ENCODE measurements at places on chromosomes 16 and 17.

DNA sequence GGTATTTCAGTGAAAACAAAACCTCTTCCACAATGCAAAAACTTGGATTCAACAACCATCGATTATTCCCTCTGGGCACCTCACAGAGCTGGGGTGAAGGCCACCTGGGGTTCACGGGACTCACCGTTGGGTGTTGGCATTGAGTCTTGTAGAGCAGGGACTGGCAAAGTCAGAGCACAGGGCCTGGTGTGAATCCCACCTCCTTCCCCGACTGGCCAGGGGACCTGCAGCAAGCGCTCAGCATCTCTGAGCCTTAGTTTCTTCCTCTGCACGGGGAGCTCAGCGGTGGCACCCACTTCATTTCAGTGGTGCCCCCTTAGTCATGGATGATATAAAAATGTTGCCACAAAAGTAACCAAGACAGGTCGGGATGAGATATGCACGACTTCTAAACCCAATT lies 100.4 kb downstream of the METRNL start:
- no peak for DNase-seq

DNA sequence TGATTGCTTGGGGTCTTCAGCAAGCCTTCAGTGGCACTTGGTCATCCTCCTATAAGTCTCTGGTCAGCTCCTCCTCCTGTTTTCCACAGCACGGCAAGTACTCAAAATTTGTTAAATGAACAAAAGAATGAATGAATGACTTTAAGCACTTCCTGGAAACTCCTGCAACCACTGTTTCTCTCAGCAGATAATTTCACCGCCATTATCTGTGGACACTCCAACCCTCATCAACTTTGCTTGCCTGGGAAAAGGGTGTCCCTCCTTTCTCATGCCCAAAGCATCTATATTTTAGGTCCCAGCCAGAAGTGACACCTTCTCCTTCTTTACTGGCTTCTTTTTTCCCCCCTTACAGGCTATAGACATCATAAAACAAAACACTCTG lies 4.4 kb downstream of the PROCA1 start:
- DNase-seq = no peak

DNA sequence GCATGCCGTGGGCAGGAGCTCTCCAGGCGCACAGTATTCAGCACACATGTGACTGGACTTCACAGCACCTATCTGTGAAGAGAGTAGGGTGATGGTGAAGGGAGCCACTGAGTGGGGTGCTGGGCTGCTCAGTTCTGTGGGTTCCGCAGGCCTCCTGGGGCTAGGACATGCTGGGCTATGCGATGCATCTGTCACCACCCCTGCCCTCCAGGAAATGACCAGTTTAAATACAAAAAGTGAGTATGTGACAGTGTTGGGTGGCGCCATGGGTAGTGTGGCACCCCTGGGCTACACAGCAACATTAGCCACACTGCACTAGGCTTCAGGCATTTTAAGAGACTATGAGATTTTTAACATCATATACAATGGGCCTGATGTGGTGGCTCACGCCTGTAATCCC lies 28.6 kb downstream of the MYLK3 start:
- DNase-seq = no peak

GRCh38 chr16:3536851-3537250 lies 36.0 kb downstream of the CLUAP1 start:
- no peak for DNase-seq

DNA sequence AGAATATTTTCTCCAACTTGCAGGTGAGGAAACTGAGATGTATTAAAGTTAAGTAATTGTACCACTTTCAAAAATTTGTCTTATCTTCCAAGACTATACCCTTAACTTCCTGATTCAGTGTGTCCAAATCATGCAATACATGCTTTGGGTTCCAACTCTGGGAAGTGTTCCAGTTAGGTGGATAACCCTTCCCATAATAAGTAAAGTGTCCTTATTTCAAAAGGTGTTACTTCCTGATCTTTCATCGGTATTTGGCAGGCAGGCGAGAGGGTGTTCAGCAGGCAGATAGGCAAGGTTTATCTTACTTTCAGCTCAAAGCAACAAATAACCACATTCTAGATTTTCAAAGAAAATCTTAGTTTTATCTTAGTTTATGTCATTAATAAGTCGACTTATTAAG lies 46.3 kb upstream of the ARHGAP44 start:
- DNase-seq = no peak

DNA sequence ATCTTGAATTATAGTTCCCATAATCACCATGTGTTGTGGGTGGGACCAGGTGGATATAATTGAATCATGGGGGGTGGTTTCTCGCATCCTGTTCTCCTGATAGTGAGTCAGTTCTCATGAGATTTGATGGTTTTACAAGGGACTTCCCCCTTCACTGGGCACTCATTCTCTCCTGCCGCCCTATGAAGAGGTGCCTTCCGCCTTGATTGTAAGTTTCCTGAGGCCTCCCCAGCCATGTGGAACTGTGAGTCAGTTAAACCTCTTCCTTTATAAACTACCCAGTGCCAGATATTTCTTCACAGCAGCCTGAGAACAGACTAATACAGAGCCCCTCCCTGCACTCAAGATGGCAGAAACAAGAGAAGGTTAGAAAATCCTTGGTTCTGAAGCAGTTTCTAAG lies 26.4 kb downstream of the LDAF1 start:
- no peak for DNase-seq

- no peak for DNase-seq
These were observed 4.4 kb upstream of the CALB2 start for GRCh38 chr16:71354156-71354555.

DNA sequence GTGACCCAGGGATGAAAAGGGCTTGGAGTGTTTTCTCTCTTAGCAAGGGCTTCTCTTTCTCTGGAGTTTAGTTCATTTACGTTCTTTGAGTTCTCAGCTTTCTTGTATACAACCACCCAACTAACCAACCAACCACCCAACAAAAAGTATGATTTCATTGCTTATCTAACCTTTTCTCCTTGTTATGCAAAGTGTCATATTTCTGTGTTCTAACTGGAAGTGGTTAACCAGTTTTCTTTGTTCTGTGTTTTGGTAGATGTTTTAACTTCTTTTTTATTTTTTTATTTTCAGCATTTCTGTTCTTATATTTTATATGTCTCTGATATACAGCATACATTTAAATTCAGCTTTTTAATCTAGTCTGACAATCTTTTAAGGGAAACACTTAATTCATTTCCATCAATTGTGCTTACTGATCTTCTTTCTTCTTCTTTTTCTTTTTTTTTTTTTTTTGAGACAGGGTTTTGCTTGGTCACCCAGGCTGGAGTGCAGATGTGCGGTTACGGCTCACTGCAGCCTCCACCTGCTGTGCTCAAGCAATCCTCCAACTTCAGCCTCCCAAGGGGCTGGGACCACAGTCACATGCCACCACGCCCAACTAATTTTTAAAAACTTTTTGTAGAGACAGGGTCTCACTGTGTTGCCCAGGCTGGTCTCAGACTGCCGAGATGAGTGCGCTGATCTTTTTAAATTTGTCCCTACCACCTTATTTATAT lies 29.6 kb downstream of the NLK start:
- DNase-seq = no peak

GRCh38 chr16:81401035-81401950 lies 43.3 kb upstream of the CMIP start:
- no peak for DNase-seq

- no peak for DNase-seq
These were observed 3.5 kb downstream of the CTRL start for GRCh38 chr16:67928147-67928546.

GRCh38 chr16:86584071-86584685 lies 5.8 kb downstream of the FOXL1 start:
- DNase-seq = no peak

DNA sequence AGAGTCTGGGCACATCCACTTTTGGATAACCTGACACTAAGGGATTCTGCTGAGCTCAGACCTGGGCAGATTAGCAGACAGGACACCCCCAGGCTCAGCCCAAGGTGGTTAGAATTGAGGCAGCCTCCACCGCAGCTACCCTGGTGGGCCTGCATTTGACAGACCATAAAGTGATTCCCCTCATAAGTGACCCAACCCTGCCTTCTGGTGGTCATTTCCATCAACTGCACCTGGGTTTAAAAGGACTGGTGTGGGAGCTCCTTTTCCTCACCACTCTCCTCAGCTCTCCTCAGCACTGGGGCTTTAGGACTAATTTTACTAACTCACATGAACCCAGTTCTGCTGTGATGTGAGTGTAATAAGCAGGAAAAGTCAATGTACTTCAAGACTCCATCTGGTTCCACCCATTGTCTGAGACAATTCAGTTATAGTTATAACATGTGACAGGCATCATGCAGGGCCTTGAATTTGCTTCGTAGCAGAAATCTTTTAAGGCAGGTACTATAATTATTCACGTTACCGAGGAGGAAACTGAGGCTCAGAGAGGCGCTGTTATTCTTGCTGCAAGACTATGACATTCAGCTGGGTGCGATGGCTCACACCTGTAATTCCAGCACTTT lies 42.5 kb downstream of the MYH3 start:
- no peak for DNase-seq

DNA sequence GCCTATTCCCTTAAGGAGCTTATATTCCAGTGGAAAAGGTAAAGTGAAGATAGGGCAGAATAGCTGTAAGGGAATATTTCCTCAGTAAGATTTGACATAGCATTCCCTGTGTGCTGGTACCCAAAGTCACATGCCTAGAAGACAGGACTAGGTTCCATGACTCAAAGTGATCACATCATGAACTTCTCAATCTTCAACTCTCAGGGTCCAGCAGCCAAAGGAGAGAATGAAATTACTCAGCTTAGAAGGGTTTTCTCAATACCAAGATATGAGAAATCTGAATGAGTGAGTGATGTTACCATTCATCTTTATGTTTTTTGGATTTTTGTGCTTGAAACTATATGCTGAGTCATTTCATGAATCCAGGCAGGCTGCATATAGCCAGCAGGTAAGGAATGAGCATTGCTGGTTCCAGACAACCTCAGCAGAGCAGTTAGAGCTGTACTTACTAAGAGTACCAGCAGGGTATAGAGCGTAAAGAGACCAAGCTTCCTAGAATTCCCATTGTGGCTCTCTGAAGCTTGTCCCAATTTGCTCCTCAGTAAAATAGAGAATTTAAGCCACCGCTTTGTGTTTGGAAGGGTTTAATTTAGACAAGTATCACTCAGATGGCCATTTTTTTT lies 91.1 kb downstream of the ANKFN1 start:
- no peak for DNase-seq

DNA sequence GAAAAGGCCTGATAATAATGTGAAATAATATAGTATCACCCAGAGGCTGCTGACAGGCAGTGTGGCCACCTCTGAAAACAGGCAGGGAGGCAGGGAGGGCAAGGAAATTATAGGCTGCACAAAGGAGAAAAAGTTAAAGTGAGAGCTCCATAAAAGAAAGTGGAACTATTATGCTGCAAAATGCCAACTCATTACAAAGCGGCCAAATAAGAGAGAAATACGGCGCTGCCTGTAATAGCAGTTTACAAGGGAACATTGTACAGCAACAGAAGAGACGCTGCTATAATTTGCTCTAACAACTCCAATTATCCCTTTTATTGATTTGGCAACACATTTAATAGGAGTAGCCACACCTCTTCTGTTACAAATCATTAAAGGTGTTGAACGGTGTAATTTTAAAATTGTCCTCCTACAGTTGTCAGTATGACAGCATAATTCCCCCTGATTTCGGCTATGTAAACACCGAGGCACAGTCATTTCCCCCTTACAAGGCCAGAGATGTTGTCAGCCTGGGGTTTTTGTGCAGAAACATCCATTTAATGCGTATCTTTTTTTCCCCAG lies 120.3 kb downstream of the MRM1 start:
- no peak for DNase-seq

DNA sequence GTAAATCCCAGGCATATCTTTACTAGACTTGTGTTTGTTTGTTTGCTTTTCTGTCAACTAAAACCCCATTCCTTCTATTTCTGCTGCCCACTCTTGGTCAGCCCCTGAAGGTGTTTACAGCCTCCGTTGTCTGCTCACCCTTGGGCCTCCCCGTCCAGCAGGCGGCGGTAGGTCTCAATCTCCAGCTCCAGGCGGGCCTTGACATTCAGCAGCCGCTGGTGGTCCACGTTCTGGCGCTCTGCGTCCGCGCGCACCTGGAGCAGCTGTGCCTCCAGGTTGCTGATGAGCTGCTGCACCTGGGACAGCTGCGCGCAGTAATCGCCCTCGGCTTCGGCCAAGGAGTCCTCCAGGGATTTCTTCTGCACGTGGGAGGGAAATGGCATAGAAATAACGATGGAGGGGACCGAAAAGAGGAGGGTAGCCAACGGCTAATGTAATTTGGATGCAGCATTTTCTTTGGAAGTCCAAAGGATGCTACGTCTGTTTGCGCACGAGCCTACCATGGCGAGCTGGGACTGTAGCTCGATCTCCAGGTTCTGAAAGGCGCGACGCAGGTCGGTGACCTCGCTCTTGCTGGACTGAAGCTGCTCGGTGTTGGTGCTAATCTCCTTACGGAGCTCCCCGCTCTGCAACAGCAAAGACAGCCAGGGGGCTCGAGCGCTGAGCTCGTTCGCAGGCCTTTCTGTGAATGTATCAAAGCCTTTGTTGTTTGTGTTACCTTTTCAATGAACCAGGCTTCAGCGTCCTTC lies 3.9 kb downstream of the KRT12 start:
- DNase-seq = no peak

DNA sequence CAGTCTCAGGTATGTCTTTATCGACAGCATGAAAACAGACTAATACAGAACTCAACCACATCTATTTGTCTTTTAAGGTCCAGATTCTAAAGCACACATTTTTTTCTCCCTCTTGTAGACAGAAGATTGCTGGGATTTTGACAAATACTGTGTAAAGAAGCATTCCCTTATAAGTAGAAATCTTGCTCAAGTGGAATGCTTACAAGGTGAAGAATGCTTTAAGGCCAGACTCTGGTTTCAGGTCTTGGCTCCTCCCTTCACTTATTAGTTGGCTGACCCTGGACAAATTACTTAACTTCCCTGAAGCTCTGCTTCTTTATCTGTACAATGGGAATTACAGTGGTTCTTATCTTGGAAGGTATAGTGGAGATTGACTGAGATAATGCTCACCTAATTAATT lies 242.3 kb upstream of the IRX5 start:
- DNase-seq = no peak

DNA sequence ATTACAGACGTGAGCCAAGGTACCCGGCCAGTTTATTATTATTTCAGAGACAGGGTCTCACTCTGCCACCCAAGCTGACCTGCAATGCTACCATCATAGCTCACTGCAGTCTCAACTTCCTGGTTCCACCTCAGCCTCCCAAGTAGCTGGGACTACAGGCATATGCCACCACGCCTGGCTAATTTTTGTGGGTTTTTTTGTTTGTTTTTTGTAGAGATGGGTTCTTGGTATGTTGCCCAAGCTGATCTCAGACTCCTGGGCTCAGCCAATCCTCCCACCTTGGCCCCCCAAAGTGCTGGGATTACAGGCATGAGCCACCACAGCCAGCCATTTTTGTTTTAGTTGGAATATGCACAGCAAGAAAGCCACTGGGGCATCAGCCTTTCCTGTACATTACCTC lies 115.7 kb downstream of the MRM1 start:
- DNase-seq = no peak

GRCh38 chr16:10608687-10609401 lies 28.4 kb upstream of the EMP2 start:
- DNase-seq = no peak

DNA sequence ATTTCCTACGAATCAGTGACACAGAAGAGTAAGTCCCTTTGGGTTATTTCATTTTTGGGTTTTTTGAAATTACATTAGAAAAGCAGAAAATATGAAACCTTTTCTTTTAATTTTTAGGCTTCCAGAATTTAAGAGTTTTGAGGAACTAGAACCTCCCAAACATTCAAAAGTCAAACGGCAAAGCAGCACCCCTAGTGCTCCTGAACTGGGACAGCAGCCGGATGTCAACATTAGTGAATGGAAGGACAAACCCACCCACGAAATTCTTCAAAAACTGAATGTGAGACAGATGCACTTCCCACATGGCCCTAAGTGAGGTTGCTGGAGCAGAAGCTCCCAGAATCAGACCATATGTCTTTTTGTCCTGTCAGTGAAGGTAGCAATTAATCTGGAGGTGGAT lies 199.4 kb downstream of the PHKB start:
- no peak for DNase-seq
